Epithelial cell of proximal tubule (primary cell): ENCODE measurements at places on chromosomes 6 and 20. TPM values are rescaled to one million over a fixed set of nuclear protein-coding genes. Genes with fewer than 3 reads are reported as not detected.

GRCh38 chr6:159212028-159212427, 42.8 kb downstream of the FNDC1 start:
- no peak for DNase-seq

The OGFRL1 gene
- 30.7 and 34.0 TPM in 2 replicates for total RNA-seq

DNA sequence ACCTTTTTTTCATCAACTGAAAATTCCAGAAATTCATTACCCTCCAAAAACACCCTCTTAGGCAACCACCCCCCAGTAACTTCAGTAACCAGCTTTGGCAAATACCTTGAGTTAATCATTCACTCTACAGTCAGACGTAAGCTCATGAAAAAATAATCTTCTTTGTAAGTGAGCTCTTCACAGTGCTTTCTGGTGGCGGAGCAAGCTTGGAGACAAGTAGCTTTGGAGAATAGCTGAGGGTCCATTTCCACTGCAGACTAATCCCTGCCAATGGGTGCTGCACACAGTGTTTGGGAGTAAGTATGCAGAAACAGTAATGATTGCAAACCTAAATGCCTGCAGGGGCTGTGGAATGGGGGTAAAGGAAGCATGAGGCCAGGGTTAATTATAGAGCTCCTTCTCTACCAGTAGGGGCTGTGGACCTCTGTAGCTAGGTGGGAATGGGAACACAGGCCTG, 56.8 kb upstream of the HINT3 start:
- peak; percentile 61 for DNase-seq

- DNase-seq, result no peak
Observed at GRCh38 chr20:19807946-19808330, 49.9 kb downstream of the RIN2 start.

DNA sequence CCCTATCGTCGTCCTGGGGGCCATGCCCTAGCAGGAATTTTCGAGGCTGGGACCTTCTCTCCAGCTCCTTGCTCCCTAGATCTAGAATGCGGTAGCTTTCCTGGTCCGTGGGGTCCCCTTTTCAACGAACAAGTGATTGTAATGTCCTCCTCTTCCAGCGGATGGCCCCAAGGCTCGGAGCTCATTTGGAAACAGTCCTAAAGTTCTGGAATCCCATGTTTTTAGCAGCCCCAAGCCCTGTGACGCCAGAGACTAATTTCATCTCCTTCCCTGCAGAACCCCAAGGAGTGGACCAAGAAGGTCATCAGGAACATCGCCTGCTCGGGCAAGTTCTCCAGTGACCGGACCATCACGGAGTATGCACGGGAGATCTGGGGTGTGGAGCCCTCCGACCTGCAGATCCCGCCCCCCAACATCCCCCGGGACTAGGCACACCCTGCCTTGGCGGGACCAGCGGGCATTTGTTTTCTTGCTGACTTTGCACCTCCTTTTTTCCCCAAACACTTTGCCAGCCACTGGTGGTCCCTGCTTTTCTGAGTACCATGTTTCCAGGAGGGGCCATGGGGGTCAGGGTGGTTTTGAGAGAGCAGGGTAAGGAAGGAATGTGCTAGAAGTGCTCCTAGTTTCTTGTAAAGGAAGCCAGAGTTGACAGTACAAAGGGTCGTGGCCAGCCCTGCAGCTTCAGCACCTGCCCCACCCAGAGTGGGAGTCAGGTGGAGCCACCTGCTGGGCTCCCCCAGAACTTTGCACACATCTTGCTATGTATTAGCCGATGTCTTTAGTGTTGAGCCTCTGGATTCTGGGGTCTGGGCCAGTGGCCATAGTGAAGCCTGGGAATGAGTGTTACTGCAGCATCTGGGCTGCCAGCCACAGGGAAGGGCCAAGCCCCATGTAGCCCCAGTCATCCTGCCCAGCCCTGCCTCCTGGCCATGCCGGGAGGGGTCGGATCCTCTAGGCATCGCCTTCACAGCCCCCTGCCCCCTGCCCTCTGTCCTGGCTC, 48.5 kb downstream of the PYGB start:
- DNase-seq, result no peak

DNA sequence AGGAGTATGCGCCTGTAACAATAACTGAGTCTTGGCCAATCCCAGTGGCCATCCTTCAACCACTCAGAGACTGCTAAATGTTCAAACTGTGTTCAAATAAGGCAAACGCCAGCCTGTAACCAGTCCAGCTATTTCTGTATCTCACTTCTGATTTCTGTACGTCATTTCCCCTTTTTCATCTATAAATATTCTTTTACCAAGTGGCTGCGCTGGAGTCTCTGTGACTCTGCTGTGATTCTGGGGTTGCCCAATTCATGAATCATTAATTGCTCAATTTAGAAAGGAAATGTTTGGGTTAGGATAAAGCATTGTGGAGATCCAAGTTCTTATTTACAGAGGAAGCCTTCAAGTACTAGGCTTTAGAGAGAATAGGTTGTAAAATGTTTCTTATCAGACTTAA, 89.8 kb upstream of the UST start:
- DNase-seq, result no peak

The CARMIL1 gene
- 27.7 and 29.6 TPM in 2 replicates for total RNA-seq

The ZC2HC1B gene
- not detected in 2 replicates for total RNA-seq

GRCh38 chr6:18400831-18401446, 13.8 kb downstream of the RNF144B start:
- no peak for DNase-seq

The POM121L2 gene
- total RNA-seq, result not detected in 2 replicates

The MAS1 gene
- not detected in 2 replicates for total RNA-seq

DNA sequence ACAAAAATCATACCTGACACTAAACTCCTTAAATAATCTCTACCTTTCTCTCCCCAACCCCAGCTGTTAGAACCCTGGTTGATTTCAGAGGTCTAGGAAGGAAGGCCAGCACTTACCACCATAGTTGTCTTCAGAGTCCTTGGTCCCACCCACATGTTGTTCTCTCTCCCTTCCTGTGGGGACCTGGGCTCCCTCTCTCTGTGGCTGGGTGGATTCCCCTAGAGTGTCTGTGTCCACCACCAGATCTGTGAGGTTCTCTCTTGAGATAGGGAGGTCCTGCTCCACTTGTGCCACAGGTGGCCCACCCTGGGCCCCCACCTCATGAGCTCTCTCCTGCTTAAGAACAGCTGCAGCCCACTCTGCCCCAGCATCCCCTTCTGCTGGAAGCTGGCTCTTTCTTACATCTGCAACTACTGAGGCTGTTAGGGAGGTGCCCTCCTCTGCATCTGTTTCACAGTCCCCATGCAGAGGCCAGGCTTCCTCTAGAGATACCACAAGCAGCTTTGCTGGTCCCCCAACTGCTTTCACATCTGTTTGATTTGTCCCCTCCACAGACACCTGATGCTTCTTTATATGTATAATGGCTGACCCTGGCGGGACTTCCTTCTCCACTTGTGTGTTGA, 5.2 kb downstream of the MDC1 start:
- DNase-seq, result no peak

The BCAS4 gene
- 15.7 and 24.0 TPM in 2 replicates for total RNA-seq

- no peak for DNase-seq
Observed at GRCh38 chr6:97174471-97174870, 108.5 kb downstream of the MMS22L start.

- no peak for DNase-seq
Observed at GRCh38 chr20:56440346-56441007, 27.9 kb upstream of the RTF2 start.

The SLC26A8 gene
- total RNA-seq, result 1.4 TPM in 1 of 2 replicates, not detected in the other

- DNase-seq, result no peak
Observed at GRCh38 chr20:62990306-62990825, 16.4 kb downstream of the BHLHE23 start.

DNA sequence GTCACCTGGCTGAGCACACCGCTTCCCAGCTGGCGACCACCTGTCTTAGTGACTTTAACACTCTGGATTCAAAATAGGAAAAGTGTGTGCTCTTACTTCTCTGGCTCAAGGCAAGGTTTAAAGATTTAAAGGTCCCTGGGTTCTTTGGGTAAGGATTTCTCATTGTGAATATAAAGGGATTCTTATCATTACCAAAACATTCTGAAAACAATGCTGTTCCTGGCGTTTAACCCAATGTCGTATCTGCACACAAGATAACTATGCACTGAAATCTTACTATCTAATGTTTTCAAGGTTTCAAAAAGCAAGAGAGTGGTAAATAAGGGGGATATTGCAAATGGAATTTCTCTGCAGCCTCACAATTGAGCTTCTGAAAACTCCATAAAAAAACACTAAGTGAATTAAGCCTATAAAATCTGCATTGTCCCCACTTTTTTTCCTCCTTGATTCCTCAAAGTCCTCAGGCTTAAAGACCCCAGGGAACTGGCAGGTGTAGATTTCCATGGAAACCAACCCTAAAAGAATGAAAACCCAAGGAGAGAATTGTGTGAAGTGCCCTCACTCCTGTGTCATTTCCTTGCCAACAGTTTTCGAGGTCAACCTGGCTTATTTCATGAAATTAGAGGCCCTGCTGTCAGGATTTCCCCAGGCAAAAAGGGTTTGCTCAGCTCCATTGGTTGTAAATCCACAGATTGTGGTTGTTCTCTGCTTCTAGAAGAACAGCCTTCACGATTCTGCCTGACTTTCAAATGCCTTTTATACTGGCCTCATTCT, 44.0 kb downstream of the BMP2 start:
- no peak for DNase-seq

- no peak for DNase-seq
Observed at GRCh38 chr6:86706449-86706848, 230.9 kb upstream of the HTR1E start.
